ENCODE measurements at places on chromosomes 2 and 18. TPM values are rescaled to one million over a fixed set of nuclear protein-coding genes. Genes with fewer than 3 reads are reported as not detected.

Gene TMEFF2
- total RNA-seq, result not detected

Gene SRD5A2
- total RNA-seq, result not detected

Gene ADD2
- total RNA-seq, result 1.1 TPM

Gene BMPR2
- 20.8 TPM for total RNA-seq

Gene EPAS1
- total RNA-seq, result 2.3 TPM

Gene PTPRN
- not detected for total RNA-seq

Gene KCNIP3
- not detected for total RNA-seq

Gene ARHGEF4
- 2.6 TPM for total RNA-seq

Gene G6PC2
- total RNA-seq, result not detected

Gene ITGA6
- 69.1 TPM for total RNA-seq

Gene SERPINB4
- not detected for total RNA-seq

Gene ABHD1
- total RNA-seq, result 1.3 TPM

Gene LYG2
- total RNA-seq, result not detected

Gene ADAM17
- 32.7 TPM for total RNA-seq

Gene SEPTIN10
- 5.7 TPM for total RNA-seq

Gene DQX1
- 0.35 TPM for total RNA-seq

Gene COBLL1
- not detected for total RNA-seq

Gene COL6A3
- 1.5 TPM for total RNA-seq

Gene UGT1A10
- total RNA-seq, result not detected

Gene NTSR2
- not detected for total RNA-seq

Gene ANKRD30BL
- not detected for total RNA-seq

Gene TTN
- total RNA-seq, result 8.6 TPM

Gene AMER3
- not detected for total RNA-seq

All from CD4-positive, alpha-beta memory T cell (primary cell).